ENCODE measurements at places on chromosomes 6 and 20.
A peak's percentile ranks its signal among the peaks of the same experiment; 100 is the strongest.

DNA sequence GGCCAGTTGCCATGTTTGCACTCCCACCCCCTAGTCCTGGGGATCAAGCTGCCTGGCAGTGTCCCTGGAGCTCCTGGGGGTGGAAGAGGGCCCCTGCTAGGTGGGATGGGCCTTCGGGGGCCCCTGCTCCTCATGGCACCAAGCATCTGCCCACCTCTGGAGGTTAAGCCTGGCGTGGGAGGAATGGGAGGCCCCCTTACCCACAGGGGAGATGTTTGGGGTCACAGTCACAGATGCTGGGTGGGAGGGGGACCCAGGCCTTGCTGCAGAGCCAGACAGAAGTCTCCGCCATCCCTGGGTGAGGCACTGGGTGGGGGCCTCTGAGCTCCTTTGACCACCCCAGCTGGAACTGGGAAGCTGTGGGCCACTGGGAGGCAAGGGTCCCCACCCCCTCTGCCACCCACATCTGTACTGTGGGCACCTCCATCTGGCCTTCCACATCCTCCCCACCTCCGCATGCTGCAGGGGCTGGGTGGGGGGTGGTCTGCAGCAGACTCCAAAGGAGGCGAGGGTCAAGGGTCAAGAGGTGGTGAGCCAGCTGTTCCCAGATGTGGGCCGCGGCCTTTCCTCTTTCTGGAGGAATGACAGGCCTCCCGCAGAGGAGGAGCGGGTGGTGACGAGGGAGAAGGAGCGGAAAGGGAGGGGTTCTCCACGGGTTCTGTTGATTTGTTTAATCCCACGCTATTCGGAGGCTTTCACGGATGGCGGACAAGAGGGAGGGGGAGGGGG is 41.5 kb downstream of the YTHDF1 start:
- no peak for DNase-seq

GRCh38 chr6:68087399-68088133 is 547.5 kb upstream of the ADGRB3 start:
- no peak for DNase-seq

GRCh38 chr6:136798044-136798443 is 5.8 kb upstream of the MAP3K5 start:
- no peak for DNase-seq

GRCh38 chr6:150075034-150075421 is 6.1 kb upstream of the ULBP3 start:
- DNase-seq: no peak

DNA sequence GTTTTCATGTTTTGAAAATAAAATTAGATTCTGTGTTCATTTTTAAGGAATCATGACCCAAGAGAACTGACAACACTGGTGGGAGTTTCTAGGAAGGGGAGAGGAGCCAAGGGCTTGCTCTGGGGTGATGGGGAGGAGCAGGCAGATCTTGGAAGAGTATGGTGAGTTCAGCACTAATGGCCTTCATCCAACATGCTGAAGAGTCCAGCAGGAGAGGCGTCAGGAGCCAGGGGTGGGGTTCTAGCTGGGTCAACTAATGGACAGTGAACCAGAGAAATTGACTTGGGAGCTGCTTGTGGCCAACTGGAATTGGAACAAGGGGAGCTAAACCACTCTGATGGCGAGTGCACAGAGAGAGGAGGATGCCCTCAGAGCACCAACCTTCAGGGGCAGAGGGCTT is 107.1 kb downstream of the MRPL14 start:
- DNase-seq: peak; percentile 10

DNA sequence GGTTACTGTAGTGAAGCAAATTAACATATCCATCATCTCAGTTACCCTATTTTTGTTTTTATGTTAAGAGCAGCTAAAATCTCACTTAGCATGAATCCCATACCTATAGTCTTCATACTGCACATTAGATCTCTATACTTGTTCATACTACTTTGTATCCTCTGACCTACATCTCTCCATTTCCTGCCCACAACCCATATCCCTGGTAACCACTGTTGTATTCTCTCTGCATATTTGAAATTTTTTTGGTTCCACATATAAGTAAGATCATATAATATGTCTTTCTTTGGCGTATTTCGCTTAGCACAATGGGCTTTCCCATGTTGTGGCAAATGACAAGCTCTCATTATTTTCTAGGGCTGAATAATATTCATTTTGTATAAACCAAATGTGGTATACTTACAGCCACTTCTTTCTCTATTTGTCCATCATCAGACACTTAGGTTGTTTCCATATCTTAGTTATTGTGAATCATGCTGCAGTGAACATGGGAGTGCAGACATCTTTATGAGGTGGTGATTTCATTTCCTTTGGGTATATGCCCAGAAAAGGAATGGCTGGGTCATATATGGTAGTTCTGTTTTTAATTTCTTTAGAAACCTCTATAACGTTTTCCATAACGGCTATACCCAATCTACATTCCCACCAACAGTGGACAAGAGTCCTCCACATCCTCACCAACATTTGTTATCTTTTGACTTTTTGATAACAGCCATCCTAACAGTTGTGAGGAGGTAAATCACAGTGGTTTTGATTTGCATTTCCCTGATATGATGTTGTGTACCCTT is 39.8 kb downstream of the BACH2 start:
- no peak for DNase-seq

- DNase-seq: no peak
These were observed 190.2 kb downstream of the DTNBP1 start for GRCh38 chr6:15472621-15473020.

DNA sequence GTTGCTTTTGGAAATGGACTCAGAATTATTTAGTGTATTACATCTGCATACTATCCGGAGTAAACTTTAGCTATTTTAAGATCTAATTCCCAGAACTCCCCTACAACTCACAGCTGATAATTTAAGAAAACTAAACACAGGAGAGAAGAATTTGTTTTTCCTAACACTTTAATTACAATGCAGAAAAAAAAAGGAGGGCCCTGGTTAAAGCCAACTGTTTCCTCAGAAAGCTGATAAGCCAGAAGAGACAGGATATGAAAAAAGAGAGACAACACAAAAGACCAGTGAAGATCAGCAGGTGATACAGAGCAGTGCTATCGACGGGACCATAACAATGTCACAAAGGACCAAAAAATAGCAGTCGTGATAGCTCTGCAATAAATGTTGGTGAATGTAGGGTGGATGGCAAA is 5.8 kb downstream of the IFNGR1 start:
- DNase-seq: no peak

- peak; percentile 76 for DNase-seq
These were observed 238.4 kb upstream of the AFDN start for GRCh38 chr6:167588181-167588919.

DNA sequence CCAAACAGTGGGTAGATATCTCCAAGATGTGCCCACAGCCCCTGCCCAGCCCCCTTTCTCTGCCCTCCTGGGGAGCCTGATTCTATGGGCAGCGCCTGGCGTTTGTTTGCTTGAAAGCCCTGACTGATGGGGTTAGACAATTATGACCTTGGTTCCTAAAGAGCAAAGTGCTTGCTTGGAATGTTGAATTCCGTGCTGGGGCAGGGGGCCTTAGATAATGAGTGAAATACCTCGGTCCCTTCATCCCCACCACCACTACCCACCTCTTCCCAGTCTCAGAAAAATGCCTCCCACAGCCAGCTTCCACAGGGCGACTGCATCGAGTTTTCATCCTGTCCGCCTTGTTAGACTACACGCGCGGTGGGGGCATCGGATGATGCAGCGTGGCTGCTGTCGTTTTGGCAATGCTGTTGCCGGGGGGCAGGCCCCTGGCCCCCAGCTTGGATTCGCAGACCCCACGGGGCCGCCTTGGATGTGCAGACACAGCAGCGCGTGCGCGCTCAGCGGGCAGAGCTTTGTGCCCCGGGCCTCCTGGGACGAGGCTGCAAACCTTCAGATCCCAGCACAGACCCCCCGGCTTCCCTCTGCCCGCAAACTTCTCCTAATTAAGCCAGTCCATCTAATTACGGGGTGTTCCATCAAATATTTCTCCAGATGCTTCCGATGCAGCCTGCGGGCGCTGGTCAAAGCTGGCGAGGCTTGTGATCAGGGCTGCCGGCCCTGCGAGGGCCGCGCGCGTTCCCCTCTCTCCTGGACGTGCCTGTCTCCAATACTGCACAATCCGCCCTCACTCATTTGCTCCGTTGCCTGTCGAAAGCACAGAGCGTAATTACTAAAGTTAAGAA is 86.1 kb downstream of the LINC00237 start:
- DNase-seq: no peak

DNA sequence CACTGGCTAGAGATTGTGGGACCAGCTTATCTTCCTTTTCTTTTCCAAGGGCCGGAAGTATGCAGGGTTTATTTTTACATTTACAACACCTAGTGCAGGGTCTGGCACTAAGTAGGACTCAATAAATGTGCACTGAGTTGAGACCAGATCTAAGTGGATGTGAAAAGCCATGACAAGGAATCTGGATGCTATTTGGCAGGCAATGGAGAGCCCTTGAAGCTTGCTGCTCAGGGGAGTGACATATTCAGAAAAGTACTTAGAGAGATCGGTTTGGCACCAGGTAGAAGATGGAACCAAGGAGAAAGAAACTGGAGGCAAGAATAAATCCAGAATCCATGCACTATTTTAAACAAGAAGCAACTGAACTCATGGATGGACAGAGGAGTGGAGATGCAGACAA is 815.8 kb downstream of the MAFB start:
- DNase-seq: no peak

DNA sequence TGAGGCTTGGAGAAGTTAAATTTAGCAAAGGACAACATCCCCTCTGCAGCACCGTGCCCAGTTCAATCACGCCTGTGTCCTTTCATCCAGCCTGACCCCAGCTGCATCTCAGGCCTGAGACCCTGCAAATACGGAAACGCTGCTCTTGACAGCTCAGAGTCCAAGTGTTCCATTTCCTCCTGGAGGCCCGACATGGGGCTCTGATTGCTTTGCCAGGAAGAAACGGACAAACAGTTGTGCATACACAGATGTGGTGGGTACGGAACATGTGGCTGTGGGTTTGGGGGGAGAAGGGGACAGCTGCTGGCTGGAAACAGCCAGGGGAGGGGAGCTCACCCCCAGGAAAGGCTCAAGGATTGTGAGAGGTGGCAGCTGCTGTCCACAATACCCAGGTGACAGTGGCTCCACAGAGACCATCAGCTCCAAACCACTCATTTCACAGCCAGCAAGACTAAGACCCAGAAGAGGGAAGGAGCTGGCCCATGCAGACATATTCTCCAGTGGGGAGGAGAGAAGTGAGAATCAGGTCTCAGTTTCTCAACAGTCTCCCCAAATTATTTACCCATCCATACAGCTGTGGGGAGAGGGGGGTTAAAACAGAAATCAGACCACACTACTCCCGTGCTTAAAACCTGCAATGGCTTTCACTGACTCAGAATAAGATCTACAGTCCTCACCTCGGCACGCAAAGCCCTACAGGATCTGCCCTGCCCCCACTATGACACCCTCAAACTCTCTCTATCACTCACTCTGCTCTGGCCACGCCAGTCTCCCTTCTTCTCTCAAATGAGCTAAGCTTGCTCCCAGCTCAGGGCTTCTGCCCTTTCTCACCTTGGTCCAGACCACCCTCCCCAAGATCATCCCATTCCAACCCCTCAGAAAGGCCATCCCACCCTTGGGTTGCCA is 89.1 kb downstream of the PREX1 start:
- no peak for DNase-seq

GRCh38 chr6:303948-304558 is 11.8 kb downstream of the DUSP22 start:
- no peak for DNase-seq

DNA sequence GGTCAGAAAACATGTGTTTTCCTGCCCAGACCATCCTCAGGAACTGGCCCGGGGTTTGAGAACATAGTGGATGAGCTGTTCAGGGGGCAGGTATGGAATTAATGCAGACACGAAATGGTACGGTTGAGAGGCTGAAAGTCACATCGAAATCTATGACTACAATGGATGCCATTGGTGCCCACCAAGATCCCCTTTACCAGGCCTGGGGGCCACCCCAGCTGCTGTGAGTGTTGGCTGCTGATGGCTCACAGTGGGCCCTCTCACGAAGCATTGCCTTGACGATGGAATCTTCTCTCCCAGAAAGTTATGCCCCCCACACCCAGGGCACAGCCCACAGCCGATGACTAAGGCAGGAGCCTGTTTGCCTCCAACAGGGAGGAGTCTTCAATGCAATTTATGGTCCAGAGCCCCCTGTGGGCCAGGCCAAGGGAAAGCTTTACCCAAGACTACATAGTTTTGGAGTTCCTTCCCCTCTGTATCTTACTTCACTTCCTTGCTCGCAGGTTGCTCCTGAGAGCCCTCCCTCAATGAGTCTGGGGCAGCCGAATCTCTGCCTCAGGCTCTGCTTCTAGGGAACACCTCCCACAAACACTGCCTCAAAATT is 92.6 kb downstream of the BFSP1 start:
- no peak for DNase-seq

DNA sequence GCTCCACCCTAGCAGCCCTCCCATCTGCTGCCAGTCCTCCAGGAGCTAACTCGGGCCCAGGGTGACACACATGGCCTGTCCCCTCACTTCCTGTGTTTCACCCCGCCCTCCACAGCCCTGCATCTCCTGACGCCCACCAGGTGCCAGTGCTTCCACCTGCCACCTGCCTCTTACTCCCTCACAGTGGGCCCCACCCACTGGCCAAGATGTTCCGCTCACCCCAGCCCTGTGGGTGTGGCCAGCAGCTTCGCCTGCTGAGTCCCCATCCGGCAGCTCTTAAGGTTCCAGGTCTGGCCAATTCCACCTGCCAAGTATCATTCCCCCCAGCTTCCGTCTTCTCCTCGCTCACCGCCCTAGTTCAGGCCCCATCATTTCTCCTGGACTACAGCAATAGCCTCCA is 184.1 kb downstream of the MBOAT1 start:
- DNase-seq: no peak

- DNase-seq: no peak
These were observed 109.9 kb upstream of the MCHR2 start for GRCh38 chr6:100103931-100104330.

- no peak for DNase-seq
These were observed 373.5 kb upstream of the FLRT3 start for GRCh38 chr20:14710951-14711350.

- DNase-seq: no peak
These were observed 2.4 kb upstream of the KHDC1L start for GRCh38 chr6:73227606-73228255.

- DNase-seq: no peak
These were observed 90.8 kb downstream of the THBS2 start for GRCh38 chr6:169162752-169163407.

DNA sequence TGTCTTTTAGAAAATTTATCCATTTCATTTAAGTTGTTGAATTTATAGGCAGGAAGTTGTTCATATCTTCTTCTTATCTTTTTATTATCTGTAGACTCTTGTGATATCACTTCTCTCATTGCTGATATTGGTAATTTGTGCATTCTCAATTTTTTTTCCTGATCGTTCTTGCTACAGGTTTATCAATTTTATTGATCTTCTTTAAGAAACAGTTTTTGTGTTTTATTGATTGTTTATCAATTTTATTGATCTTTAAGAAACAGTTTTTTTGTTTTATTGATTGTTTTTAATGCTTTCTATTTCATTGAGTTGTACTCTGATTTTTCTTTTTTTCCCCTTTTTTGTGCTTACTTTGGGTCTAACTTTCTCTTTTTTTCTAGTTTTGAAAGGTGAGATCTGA is 23.8 kb upstream of the SLC22A2 start:
- no peak for DNase-seq

DNA sequence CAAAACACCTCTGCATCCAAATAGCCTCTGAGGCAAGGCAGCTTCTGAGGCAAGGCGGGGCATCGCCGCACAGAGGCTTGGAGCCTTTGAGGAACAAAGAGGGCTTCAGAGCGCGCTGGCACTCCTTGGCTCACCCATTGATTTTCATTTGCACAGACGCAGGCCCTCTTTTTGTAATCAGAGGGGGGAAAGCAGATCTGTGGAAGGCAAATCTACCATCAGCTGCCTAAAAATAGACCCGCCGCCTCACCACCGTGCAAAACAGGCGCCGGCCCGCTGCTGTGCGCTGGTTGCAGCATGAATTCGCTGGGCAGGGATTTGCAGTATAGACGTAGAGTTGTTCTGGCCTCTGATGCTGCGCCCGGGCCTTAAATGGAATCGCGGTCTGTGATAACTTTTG is 69.9 kb upstream of the STMND1 start:
- peak; percentile 57 for DNase-seq

Data from dorsolateral prefrontal cortex (tissue), 122 donors.